ENCODE measurements at places on chromosomes 2 and 18.

GRCh38 chr2:26692279-26692896 lies at the start of gene KCNK3:
Gene KCNK3, plus strand, starts transcription at chr2:26692722. Its CDS starts 154 bp downstream, at chr2:26692876.
- DNase-seq: peak; percentile 86

GRCh38 chr2:191025135-191025534 lies 11.2 kb upstream of the STAT1 start:
- no peak for DNase-seq

DNA sequence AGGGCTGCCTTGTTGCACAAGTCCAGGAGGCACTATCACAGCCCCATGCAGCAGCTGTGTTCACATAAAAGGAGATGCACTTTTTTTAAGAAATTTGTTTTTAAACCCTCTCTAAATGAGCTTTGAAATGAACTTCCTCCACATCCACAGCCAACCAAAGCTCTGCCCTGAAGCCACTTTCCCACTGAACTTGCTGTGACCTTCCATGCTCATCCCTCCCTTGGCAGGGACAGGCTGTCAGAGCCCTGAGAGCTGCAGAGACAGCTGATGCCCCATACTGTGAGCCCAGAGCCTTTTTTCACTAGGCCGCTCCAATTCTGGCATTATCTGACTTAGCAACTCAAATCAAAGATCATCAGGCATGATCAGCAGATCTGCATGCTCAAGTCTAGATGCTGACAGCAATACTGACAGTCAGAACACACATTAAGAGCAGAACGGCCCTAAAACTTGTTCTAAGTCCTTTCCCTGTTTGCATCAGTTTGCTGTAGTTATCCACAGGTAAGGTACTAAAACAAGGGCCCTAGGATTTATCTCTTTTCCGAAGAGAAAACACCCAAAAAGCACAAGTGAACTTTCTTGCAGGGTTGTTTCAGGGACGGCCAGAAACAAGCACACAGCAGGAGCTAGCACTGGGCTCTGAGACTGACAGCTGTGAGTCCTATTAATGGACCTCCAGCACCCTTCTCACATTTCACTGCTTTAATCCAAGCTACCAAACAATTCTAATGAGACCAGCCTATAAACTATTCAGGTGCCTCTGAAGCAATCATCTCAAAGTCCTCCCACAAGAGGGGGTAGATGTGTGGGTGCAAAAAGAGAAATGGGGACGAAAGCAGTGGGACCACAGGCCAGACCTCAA lies 34.9 kb downstream of the RNU4ATAC start:
- DNase-seq: peak; percentile 25

DNA sequence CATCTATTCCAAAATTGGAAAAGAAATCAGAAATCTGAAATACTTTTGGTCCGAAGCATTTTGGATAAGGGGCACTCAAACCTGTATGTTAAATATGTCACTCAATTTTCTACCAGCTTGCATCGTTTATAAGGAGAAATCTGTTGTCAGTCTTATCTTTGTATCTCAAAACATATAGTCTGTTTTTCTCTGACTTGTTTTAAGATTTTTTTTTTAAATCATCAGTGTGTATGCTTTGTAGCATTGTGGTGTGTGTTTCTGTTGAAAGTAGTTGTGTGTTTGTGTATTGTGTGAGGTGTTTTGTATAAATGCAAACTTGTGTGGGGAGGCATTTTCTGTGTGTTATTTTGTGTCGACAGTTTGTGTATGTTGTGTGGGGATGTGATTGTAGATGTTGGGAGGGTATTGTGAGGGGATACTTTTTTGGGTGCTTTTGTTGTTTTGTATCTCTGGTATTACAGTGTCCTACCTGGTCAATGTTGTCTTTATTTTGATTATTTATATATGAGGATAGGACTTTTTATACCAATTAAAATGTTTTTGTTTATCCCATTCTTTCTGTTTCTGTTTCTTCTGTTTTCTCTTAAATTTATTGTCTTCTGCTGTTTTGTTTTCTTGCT lies 30.9 kb downstream of the SMCHD1 start:
- DNase-seq: no peak

GRCh38 chr2:233990261-233990798 lies 60.2 kb upstream of the SPP2 start:
- DNase-seq: no peak

- DNase-seq: peak; percentile 6
These were observed 447.4 kb downstream of the EPHA4 start for GRCh38 chr2:221124532-221125240.

DNA sequence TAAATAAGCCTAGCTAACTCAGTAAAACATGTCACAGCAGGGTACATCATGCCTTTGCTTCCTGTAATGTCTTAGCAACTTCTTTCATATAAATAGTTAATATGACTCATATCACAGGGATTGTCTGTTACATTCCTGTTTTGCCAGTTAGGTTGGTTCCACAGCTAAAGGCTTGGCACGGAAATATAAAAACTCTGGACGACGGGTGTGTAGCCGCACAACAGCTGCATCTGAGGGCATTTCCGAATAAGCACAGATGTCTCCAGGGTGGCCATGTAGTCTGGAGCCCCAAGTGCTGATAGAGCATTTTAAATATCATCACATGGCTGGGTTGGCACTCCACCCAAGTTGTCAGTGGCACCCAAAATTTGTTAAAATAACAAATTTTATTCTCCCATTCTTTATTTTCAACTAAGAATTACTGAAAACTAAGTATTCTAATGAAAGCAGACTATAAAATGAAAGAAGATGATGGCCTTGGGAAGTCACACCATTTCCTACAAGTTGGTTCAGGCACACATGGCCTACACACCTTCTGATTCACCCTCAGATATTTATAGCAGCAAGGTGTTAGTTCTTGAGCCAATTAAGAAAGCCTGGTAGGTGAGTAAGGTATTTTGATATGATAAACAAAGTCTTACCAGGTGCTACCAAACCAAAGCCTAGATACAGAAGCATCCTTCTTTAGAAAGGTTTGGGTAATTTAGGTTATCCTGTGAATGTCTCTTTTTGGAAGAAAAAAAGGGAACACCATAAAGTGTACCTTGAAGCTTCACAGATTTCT lies 61.8 kb upstream of the STK17B start:
- peak; percentile 79 for DNase-seq

DNA sequence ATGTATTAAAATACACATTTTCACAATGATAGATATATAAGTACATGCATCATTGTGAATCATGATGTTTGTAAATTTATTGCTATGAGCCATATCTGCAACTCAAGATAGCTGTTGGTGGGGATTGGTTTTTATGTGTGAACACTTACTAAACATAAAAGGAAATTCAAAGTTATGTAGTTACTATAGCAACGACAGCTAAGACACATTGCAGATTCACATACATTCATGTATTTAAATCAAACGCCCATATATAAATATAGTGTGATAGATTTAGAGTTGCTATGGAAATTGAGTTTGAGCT lies 65.6 kb downstream of the MAPRE2 start:
- no peak for DNase-seq

GRCh38 chr2:7539760-7540159 lies 622.5 kb downstream of the RNF144A start:
- DNase-seq: peak; percentile 64

- DNase-seq: no peak
These were observed 207.6 kb downstream of the MGAT5 start for GRCh38 chr2:134461511-134461910.
